ENCODE measurements at places on chromosomes 12 and 14. TPM values are rescaled to one million over a fixed set of nuclear protein-coding genes. Genes with fewer than 3 reads are reported as not detected.

- no peak overlapping the region for H3K4me3 ChIP-seq
- peaks cover under 1% of the 10 kb centered on the region for H3K4me1 ChIP-seq
- DNase-seq = no peak
- no peaks in the 10 kb centered on the region for H3K27me3 ChIP-seq
- no peak overlapping the region for H3K27ac ChIP-seq
These were observed 6.5 kb upstream of the CIPC start for GRCh38 chr14:77091518-77091917.

DNA sequence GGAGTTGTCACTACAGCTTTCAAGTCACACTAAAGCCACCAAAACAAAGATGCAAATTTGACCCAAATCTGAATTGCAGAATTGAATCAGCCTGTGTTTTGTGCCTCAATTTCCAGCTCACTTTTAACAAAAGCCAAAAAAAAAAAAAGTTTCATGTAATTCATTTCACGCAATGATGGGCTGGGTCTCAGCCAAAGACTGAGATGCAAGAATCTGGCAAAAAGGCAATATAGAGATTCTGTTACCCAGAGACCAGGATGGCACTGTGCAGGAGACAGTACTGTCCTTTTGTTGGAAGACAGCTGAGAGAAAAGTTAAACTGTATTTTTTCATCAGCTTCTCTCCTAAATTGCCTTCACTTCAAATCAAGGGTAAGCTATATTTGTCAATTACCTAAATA, 205.7 kb upstream of the NPAS3 start:
- no peaks in the 10 kb centered on the region for H3K36me3 ChIP-seq
- H3K4me1 ChIP-seq = no peaks in the 10 kb centered on the region
- DNase-seq = no peak
- H3K27ac ChIP-seq = no peak overlapping the region

GRCh38 chr12:130775953-130776856, 60.1 kb upstream of the RIMBP2 start:
- DNase-seq = no peak
- H3K4me3 ChIP-seq = no peak overlapping the region
- no peak overlapping the region for H3K27ac ChIP-seq
- H3K27me3 ChIP-seq = no peaks in the 10 kb centered on the region
- no peaks in the 10 kb centered on the region for H3K4me1 ChIP-seq

MLF2 gene
- 125 TPM for total RNA-seq

DNA sequence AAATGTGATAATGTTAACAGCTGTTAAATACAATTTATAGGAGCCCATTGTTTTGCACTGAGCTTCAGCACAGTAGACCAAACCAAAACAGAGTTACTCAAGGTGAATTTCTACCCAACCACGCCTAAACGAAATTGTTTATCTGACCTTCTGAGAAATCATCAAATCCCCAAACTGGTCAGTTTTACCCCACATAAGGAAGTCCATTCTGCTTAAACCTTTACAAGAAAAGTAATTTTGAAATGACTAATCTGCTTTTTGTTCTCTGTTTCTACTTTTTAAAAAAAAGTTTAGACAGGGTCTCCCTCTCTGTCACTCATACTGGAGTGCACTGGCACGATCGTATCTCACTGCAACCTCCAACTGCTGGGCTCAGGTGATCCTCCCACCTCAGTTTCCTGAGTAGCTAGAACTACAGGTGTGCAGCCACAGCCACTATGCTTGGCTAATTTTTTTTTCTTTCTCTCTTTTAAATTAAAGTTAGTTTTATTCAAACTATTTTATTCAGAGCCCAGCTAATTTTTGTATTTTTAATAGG, 1.4 kb upstream of the RNF10 start:
- 0 out of 2 replicates have a peak, but pooled peaks cover 8% of the 10 kb centered on the region for H3K36me3 ChIP-seq
- H3K27ac ChIP-seq = no peak overlapping the region
- DNase-seq = no peak
- no peaks in the 10 kb centered on the region for H3K27me3 ChIP-seq
- no peak overlapping the region for H3K4me3 ChIP-seq

GRCh38 chr14:91493169-91493568, 16.9 kb downstream of the PPP4R3A start:
- H3K27me3 ChIP-seq = no peaks in the 10 kb centered on the region
- no peaks in the 10 kb centered on the region for H3K36me3 ChIP-seq
- peaks cover 35% of the 10 kb centered on the region for H3K4me1 ChIP-seq
- H3K27ac ChIP-seq = no peak overlapping the region
- H3K4me3 ChIP-seq = no peak overlapping the region
- no peak for DNase-seq

DNA sequence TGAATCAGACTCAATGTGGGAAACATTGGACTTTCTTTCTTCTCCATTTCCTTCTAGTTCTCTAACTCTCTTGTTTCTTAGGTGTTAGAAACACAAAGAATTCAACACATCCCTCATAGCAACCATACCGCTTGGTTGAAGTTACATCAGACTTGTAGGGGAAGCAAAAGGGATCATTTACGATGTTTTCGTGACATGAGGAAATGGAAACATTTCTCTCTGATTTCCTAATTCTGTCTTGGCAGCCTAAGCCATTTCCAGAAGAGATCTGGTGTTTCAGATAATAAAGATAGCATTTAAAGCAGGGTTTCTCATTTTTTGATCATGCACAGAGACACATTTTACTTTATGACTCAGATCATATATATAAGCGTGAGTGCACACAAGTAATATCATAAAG, 202.0 kb downstream of the TMEM132C start:
- no peak overlapping the region for H3K27ac ChIP-seq
- H3K27me3 ChIP-seq = no peaks in the 10 kb centered on the region
- no peaks in the 10 kb centered on the region for H3K4me1 ChIP-seq
- DNase-seq = no peak

SRRM4 gene
- not detected for total RNA-seq

TAS2R8 gene
- total RNA-seq = not detected

DNA sequence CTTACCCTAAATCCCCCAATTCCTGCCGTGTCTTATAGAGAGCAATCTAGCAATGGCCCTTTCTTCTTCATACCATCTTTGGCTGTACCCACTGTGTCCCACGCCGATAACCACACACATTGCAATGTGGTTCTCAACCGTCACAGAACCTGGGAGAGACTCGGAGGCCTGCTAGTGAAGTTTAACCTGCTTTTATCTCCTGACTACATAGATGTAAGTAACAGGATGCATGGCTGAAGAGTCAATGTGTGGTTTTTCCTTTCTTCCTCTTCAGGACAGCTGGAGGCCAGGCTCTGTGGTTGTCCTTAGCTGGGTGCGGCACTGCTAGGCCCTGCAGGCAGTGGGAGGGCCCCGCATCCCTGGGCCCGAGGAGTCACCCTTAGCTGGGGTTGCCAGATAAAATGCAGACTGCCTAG, 51.3 kb downstream of the ZNF664 start:
- no peaks in the 10 kb centered on the region for H3K27me3 ChIP-seq
- H3K4me1 ChIP-seq = no peaks in the 10 kb centered on the region
- H3K4me3 ChIP-seq = no peak overlapping the region
- H3K27ac ChIP-seq = no peak overlapping the region
- no peaks in the 10 kb centered on the region for H3K36me3 ChIP-seq

DNA sequence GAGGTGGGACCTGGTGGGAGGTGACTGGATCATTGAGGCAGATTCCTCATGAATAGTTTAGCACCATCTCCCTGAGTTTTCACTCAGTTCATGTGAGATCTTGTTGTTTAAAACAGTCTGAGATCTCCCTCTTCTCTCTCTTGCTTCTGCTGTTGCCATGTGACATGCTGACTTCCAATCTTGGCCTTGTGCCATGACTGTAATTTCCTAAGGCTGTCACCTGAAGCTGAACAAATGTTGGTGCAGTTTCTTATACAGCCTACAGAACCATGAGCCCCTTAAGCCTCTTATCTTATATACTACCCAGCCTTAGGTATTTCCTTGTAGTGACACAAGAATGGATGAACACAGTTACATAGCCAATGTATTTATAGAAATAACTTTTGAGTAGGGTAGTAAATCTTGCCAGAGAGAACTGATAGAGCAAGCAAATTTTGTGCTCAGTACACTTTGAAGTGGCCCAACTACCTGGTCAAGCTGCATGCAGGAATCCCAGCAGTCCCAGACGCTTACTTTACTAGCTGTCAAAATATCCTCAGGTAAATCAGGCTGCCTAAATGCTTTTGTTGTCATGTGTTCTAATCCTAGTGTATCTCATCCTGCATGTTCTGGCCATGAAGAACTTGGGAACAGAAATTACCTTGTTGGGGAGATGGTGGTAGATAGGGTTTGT, 445.6 kb upstream of the MIS18BP1 start:
- no peaks in the 10 kb centered on the region for H3K27me3 ChIP-seq
- no peak overlapping the region for H3K27ac ChIP-seq
- DNase-seq = no peak
- no peak overlapping the region for H3K4me3 ChIP-seq

CEP128 gene
- 6.7 TPM for total RNA-seq
